ENCODE measurements at places on chromosomes 5 and 9.

DNA sequence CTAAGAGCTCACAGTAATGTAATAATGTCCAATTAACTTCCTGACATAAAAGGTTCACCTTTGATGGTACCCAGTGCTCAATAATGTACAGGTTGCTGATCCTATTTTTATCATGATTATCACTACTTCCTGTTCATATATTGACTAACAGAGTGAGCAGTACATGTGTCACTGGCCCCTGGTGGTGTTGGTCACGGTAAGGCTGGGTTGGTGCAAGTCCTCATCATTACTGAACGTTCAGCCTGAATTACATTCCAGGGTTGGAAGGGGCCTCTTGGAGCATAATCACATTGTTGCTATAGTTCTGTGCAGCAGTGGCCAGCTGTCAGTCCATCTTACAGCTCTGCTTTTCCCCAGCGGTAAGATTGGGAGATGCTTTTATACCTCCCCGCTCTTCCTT lies 24.2 kb upstream of the CKMT2 start:
- no peak for DNase-seq

DNA sequence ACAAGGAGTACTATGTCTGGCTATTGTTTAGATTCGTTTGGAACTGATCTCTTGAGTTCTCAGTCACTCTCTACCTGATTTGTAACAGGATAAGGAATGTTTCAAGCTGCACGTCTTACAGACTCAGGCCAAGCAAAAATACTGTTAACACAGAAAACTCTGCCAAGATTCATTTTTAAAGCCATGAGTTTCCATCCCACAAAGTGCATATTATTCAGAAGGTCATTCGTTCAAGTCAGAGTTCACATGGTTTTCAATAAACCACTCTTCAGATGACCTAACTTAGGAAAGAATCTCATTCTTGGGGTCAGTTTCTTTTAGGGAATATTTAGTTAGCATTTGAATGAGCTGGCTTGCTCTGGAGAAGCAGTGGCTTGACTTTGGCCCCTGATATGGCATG lies 49.3 kb downstream of the F2R start:
- DNase-seq = no peak

- no peak for DNase-seq
Measured at GRCh38 chr5:131259326-131259725, 4.5 kb upstream of the CDC42SE2 start.

GRCh38 chr5:43171926-43172325 lies 20.1 kb upstream of the NIM1K start:
- no peak for DNase-seq

DNA sequence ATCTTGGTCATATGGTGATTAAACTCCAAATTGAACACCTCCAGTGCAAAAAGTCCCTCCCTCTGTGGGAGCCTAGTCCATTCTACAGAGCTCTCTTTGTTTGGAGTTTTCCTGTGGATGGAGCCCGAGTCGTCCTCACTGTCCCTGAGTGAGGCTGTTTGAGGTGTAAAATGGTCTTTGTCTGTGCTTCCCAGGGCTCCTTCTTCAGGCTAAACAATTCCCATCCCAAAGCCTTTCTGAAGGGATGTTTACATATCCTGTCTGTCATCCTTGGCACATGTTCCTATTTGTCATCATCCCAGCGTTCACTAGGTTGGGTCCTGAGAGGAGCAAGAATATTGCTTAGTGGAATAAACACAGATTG lies 68.9 kb downstream of the COL27A1 start:
- peak; percentile 34 for DNase-seq

Data from COR-L47 (cell line).